ENCODE measurements at places on chromosomes 3 and 15.
A peak's percentile ranks its signal among the peaks of the same experiment; 100 is the strongest.

DNA sequence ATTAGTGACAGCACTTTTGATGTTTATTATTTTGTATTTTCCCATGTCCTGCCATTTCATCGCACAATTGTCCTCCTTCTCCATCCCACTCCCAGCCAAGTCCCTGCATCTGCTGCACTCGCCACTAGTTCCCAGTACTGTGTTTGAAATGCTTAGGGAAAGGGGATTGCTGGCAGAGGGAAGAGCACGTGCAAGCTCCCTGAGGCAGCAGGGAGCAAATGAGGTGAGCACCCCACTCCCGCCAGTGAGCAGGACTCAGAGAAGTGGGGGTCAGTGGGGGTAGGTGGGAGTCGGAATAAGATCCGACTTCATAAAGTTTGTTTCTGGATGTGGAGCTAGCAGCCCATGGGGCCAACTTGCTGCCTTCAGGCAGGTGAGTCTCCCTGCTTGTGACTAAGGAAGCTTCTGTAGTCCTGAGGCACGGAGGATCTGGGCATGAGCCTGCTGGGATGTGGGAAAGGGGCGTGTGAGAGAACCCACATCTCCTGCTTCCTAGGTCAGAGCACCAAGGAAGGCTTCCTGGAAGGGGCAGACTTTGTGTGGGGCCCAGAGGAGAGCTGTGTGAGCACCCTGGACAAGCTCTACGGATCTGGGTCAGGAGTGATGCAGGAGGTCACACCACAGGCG lies 99.7 kb upstream of the TLE3 start:
- DNase-seq: no peak

DNA sequence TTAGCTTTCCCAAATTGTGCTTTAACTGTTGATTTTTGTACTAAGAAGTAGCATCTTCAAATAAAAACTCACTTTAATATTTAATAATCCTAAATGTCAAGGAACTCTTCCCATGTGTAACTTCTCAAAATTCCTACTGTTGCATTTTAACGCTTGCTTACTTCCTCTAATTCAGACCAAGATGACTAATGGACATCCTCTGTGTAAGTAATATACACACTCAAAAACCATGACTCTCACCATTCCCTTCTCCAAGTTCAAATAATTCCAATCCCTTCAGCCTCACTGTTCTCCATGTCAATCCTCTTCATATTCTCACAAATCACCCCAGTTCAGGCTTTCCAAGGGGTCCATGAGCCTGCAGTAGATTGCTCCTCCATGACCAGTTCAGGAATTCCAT lies 13.0 kb downstream of the MRPL46 start:
- DNase-seq: no peak

DNA sequence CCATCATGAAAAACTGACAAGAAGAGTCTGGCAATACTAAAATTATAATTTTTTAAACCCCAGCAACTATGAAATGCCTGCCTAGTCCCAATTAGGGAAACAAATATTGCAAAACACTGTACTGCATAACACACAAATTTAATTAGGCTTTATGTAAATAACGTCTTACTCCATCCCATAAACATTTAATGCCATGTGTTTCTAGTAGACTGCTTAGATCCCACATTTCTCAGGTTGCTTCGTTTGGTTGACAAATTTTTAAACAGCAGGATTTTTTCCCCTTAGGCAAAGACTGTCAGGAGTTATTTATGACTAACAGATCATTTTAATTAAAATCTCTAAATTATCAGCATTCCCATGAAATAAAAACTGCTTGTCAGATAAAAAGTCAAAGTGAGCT lies 29.9 kb downstream of the EIF2AK4 start:
- DNase-seq: no peak

GRCh38 chr15:35751413-35752133 lies 205.6 kb upstream of the DPH6 start:
- DNase-seq: no peak

DNA sequence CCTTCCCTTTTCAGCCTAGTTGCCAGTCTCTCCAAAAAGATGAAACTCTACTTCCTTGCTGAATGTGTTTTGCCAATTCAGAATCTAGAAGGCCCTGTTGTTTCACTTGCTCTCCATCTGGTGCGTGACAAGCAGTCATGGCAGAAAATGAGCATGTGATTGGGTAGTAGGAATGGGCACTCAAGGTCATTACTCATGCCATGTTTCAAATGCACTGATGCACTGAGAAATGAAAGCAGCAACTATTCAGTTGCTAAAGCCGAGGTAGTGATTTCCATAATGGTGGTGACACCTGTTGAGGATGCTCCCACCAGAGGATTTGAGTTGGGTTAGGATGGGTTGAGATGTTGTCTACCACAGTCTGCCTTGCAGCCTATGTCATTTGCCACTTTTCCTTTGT lies 12.7 kb downstream of the ZBTB38 start:
- no peak for DNase-seq

DNA sequence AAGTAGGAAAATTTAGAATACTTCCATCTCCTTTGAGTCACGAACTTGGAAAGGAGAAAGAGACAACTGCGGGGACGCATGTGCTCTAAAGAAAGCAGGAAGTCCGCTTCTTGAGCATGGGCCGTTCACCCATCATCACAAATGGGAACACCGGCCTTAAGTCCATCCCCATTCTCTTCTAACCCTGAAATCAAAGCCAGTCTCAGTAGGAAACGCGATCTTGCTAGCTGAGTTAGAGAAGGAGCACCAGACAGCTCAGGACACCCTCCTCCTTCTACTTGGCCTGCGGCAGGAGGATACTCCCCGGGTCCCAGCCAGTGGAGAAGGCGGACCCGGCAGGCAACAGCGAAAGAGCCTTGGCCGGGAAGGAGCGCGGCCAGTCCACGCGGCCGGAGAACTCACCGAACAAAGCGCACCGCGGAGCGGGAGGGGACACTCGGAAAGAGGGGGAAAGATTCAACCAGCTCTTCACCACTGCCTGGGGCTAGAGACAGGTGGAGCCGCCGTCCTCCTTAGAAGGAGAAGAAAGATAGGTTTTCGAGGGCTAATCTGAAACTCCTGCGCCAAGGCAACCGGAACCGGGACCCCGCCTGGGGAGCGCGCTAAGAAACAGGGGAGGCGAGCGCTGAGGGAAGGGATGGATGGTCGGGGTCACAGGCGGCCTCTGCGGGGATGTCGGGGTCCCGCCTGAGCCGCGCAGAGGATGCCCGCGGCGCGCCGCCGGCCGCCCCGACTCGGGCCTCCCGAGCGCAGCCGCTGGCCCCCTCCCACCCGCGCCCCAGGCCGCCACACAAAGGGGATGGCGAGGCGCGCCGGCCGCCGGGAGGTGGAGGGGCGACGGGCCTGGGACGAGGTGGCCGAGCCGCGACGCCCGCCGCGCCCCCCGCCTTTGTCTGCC lies 818 bp downstream of the SLC4A7 start:
- peak; percentile 7 for DNase-seq

DNA sequence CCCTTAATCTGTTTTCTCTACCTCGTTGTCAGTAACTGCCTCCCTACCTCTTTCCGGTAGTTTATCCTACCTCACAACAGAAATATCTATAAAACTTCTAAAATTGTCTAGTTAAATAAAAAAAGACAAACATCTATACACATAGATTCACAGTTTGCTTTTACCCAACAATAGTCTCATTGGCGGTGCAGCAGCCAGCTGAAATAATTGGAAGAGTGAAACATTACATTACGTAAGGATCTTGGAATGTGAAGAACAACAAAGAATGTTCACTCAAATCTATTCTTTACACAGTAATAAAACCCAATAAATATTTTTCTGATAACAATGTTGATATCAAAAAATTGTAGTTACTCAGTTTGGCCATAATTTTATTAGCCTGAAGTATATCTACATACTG lies 115.5 kb upstream of the ARPP21 start:
- DNase-seq: no peak

- DNase-seq: no peak
Measured at GRCh38 chr3:108102420-108103039, 11.7 kb upstream of the CD47 start.

GRCh38 chr15:65409036-65409631 lies 13.6 kb downstream of the IGDCC4 start:
- no peak for DNase-seq

GRCh38 chr15:81492969-81493645 lies 119.1 kb upstream of the TMC3 start:
- no peak for DNase-seq

DNA sequence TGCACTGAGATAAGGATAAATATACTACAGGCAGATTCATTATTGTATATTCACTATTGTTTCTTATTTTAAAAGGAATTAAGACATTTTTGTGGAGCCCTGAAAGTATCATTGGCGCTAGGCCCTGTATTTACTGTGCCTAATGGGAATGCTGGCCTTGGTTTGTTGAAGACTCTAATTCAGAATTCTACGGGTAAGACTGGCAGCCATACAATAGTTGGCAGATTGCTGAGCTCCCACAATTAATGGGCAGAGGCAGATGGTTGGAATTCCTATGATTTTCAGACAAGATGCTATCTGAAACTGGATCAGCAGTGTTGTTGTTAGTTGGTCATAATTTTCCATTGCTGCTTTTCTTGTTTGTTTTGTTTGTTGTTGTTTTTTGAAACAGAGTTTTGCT lies 14.7 kb downstream of the PGBD4 start:
- no peak for DNase-seq

GRCh38 chr3:41682382-41682781 lies 279.5 kb downstream of the ULK4 start:
- DNase-seq: no peak

DNA sequence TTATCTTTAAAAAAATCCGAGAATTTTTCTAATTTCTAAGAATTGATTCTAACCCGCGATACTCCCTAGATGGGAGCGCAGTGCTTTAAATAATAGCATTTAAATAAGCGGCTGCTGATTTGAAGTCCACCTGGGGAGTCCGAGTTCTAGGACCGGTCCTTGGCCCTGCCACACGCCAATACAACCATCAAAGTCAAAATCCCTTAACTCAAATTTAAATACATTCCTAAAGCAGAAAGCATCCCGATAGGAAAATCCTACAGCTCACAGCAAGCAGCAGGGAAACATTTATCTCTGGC lies 508 bp upstream of the ECT2 start:
- DNase-seq: no peak

GRCh38 chr3:134817297-134817696 lies 22.2 kb downstream of the EPHB1 start:
- DNase-seq: no peak

DNA sequence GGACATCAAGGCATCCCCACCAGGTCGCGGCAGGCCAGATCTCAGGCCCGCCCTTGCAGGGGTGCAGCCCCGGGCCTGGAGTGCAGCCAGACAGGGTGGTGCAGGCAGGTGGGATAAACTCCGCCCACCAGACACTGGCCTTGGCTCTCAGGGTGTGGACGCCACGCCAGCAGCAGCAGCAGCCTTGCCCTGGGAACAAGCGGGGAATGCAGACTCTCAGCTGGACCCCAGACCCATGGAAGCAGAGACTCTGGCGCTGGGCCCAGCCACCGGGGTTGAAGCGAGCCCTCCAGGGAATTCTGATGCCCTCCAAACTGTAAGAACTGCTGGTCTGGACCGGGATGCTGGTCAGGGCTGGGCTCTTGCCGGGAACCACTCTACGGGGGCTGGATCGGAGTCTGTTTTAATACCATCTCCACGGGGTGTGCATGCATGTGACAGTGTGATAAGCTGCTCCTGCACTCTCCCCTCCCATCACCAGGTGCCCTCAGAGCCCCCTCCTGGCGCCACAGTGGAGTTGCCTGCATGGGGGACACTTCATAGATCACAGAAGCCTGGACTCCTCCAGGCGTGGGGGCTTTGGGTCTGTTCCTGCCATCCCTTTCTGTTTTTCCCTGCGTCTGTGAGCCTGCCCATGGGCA lies 142.7 kb downstream of the NSMCE3 start:
- DNase-seq: no peak

Measured in activated T-helper 1 cell treated with anti-CD3 and anti-CD28 coated beads, Interleukin-2, amount 50 U/mL, for 16 hours (primary cell).